Stimulated activated CD4-positive, alpha-beta T cell treated with anti-CD3 and anti-CD28 coated beads, Interleukin-4, amount 100 ng/mL, for 24 hours (primary cell): ENCODE measurements at places on chromosomes 7 and 10.

DNA sequence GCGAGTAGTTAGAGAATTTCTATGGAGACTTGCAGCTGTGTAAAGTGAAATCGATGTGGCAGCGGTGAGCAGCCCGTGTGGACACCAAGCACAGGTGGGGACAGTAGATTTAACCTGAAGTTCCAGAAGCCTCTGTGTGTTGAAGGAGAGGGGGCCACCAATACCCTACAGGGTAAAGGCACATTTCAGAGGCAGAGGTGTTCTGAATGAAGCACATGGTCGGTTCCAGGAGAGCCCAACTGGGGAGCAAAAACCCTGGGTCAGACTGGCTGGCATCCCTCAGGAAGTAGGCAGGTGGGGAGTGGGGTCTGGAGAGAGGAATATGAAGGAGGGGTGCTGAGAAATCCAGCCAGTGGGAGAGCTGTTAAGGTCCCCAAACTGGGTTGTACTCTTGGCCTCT is 76.6 kb downstream of the CCDC3 start:
- no peak for DNase-seq

- DNase-seq, result no peak
These were observed 589 bp downstream of the LSM8 start for GRCh38 chr7:118184565-118184940.

DNA sequence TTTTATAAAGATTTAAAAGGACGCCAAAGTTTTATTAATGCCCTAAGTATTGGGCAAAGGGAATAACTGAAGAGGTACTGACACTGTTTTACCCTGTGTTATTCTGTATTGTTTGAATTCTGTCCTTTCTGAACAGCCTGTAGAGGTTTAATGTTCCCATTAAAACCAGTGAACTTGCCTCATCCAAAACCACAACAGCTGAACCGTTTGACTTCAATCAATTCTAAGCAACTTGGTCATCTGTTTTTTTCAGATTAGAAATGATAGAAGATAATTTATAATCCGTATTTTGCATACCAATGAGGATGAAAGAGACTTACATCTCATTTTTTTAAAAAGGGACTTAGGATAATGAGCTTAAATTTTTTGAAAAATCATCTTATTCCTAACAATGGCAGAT is 40.4 kb downstream of the HACD1 start:
- DNase-seq, result no peak

- DNase-seq, result no peak
These were observed 91.0 kb downstream of the GNAT3 start for GRCh38 chr7:80420876-80421275.

- DNase-seq, result no peak
These were observed 287.6 kb downstream of the TWIST1 start for GRCh38 chr7:18829858-18830285.

DNA sequence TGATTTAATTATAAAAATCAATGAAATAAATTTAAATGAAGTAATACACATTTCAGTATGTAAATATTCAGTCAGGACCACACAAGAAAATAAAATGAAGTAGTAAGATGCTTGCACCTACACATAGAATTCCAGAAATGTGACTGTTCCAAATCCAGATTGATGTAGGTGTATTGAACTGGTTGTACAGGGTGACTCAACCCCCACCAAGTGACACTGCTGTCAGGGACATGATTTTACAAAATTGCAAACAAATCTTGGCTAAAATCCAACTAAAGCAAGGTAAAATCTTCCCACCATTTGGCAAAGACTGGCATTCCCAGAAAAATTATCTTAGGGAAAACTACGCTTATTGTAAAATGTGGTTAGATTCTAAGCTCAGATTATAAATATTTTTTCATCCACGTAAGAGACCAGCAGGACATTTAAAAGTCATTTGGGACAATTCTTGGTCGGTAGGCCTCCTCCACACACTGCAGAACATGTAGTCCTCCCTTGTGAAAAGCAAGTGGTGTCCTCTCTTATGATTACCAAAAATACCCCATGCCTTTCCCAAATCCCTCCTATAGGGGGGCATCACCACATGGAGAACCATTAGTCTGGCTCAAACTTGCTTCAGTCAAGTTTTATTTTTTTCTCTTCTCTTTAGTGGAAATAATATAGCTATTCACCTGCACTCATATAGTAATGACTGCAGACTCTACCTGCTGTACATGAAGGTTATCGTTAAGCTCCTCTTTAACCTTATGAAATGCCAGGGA is 287.1 kb upstream of the SMIM30 start:
- DNase-seq, result no peak

GRCh38 chr10:71250842-71251241 is 38.5 kb downstream of the UNC5B start:
- DNase-seq, result no peak

DNA sequence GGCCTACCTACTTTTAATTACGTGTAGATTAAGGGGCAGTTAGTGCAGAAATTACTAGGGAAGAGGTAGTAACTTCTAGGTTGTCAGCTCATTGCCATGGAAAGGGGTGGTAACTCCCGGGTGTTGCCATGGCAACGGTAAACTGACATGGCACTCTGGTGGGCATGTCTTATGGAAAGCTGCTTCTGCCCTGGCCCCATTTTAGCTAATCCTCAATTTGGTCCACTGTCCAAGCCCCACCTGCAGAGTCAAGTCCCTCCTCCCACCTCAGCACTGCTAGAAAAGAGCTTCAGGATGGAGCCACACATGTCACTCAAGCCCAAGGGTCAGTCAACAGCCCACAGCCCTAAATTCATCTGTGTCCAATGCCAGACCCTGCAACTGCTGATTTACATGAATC is 7.5 kb upstream of the ZKSCAN1 start:
- DNase-seq, result no peak

DNA sequence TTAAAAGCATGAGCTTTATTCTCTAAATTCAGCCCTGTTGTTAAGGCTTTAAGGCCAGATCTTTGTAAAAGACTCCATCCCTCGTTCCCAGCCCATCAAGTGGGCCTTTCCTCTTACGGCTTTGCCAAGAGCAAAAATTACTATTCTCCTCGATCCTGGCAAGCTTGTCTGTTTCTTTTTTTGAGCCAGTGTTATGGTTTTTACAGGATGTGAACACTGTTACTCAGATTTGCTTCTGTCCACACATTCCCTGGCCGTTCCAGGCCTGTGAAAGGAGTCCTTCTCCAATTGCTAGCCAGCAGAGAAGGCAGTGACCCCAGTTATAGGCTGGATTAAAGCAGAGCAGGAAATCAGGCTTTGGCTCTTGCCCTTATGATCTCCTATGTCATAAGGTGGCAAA is 47.0 kb upstream of the EPC1 start:
- DNase-seq, result no peak

- DNase-seq, result no peak
These were observed 6.7 kb downstream of the SKAP2 start for GRCh38 chr7:26857506-26858240.

DNA sequence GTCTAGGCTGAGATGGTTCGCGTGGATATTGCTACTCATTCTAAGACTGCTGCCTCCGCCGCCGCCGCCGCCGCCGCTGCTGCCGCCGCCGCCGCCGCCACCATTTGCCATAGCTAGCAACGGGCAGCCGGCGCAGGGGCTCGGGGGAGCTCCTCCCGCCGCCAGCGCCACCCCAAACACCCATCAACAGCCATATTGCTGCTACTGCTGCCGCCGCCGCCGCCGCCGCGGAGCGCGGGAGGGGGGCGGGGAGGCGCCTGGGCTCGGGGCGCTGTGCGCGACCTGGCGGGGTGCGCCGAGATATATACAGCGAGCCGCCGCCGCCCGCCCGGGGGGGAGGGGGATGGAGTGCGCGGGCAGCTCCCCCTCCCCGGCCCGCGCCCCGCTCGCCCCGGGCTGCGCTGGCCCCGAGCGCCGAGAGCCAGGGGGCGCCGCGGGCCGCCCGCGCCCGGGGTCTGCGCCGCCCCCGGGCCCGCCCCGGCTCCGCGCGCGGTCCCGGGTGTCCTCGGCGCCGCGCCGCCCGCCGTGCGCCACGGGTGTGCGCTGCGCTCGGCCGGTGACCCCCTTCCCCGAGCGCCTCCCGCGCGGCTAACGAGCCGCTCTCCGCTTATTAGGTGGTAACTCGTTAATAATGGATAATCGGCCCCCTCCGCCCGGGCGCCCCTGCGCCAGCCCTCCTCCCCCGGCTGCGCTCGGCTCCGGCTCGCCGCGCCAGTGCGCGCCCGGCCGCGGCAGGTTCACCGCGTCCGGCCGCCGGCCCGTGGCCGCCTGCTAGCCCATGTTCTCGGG is at the start of gene KCNMA1:
Gene KCNMA1 (minus strand): TSS at position 277 of the 789 bp plus-strand sequence.
- no peak for DNase-seq

- no peak for DNase-seq
These were observed 364.1 kb downstream of the GATA3 start for GRCh38 chr10:8418631-8419030.

DNA sequence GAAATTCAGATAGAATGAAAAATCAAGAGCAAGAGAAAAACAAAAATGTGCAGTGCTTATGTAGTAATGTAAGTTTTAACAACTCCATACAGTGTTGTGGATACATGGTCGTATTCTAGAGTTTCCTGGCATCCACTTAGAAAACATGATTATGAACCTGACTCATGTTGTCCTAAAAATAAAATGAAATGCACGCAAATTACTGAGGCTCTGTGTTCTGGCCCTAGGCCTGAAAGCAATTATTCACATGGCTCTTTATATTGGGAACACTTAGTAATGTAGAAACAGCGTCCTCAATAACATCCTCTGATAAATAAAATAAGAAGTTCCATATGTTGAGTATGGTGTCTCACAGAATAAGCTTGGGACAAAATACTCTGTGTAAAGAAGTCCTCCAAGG is 200.2 kb upstream of the SEMA3E start:
- DNase-seq, result no peak

- DNase-seq, result no peak
These were observed 5.6 kb downstream of the ABI1 start for GRCh38 chr10:26855186-26855585.
